ENCODE measurements at places on chromosomes 5 and 9. TPM values are rescaled to one million over a fixed set of nuclear protein-coding genes. Genes with fewer than 3 reads are reported as not detected.
A peak's percentile ranks its signal among the peaks of the same experiment; 100 is the strongest.

DNA sequence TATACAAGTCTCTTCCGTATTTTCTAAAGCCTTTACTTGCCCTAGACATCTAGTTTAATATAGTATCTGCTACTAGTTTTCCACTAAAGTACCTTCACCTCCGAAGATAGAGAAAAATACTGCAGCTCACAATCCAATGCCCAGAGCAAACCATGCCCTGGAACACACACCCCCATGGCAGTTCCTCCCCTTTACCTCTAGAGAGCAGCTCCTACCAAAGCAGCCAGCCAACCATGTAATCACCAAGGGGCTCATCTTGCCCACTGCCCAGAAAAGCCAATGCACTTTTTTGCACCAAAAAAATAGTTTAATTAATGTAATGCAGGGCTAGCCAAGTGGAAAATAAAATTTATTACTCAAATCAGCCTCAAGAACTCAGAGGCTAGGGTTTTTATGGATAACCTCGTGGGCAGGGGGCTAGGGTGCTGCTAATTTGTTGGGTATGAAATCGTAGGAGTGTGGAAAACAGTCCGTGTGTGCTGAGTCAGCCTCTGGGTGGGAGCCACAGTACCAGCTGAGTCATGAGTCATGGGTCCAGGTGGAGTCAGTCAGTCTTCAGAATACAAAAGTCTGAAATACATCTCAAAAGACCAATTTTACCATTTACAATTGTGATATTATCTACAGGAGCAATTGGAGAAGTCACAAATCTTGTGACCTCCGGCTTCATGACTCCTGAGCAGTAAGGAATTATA, 120.1 kb upstream of the ACO1 start:
- no peaks in the 10 kb centered on the region for H3K36me3 ChIP-seq
- DNase-seq = peak; percentile 11
- H3K4me1 ChIP-seq = no peaks in the 10 kb centered on the region
- H3K4me3 ChIP-seq = no peak overlapping the region

DNA sequence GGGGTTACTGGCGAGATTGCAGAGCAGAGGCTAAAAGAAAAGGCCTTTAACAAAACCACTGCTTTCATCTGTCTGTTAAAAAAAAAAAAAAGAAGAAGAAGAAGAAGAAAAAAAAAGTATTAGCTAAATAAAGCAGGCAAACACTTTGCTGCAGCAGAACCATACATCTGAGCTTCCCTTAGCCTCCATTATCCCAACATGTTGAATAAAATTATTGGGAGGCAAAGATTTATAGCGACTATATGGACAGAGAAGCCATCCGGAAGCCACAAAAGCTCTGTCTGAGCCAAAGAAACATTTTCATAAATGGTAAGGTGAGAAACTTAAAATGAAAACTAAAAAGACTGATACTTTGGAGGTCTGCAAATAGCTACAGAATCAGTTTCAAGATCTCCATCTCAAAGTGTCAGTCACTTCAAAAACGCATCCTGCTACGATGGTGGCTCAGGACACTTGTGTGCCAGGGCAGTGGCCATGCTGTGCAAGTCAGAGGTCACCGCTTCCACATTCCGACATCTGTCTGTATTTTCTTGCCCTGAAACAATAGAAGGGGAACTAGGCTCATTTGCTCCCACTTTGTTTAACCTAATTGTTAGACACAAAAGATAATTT, 9.6 kb downstream of the EFNA5 start:
- DNase-seq = no peak
- no peaks in the 10 kb centered on the region for H3K36me3 ChIP-seq
- H3K27me3 ChIP-seq = no peaks in the 10 kb centered on the region
- no peak overlapping the region for H3K27ac ChIP-seq

DNA sequence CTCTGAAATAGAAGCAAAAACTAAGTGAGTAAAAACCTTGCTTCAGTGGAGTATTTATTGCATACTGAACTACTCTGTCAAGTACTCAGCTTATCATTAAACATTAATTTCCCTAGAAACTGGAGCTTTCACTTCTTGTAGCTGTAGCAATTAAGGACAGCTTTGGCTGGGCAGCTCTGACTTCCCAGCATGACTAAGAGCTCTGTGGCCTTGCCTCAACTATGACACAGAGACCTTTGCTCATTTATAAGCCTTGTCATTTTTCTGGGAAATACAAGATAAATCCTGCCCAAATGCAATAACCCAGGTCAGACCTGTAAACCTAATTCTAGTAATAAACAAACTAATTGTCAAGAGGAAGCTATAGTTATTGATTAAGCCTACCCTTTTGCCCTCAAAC, 65.4 kb upstream of the STK32A start:
- H3K4me3 ChIP-seq = no peak overlapping the region
- peak; percentile 68 for DNase-seq
- peak overlapping the region; percentile 58 for H3K27ac ChIP-seq
- peaks cover 17% of the 10 kb centered on the region for H3K4me1 ChIP-seq
- no peaks in the 10 kb centered on the region for H3K36me3 ChIP-seq
- H3K27me3 ChIP-seq = no peaks in the 10 kb centered on the region

DNA sequence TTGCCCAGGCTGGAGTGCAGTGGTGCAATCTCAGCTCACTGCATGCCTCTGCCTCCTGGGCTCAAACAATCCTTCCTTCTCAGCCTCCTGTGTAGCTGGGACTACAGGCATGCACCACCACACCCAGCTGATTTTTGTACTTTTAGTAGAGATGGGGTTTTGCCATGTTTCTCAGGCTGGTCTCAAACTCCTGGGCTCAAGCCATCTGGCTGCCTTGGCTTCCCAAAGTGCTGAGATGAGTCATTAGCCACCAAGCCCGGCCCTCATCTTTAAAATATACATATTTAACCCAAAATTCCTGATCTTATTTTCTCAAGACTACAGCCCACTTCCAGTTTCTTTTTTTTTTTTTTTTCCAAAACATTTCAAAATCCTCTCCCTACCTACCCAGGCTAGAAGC, 31.7 kb upstream of the MINAR2 start:
- no peak overlapping the region for H3K27ac ChIP-seq
- H3K36me3 ChIP-seq = no peaks in the 10 kb centered on the region
- H3K4me1 ChIP-seq = no peaks in the 10 kb centered on the region
- no peak for DNase-seq
- H3K27me3 ChIP-seq = no peaks in the 10 kb centered on the region

DNA sequence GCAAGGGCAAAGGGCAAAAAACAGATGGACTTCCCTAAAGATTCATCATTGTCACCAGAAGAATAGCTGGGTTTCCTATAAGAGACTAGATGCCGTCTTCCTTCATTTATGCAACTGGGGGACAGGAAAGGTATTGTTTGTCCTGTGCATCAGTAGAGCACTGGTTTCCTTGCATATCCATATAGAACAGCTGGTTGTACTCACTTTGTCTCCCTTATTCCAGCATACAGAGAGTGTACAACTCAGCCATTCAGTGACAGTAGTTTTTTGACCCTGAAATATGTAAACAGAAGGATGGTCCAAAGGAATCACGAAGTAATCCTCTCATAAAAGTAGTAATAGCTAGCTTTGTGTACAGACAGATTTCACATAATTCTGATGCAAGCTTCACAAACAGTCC, 22.5 kb upstream of the MAST4 start:
- H3K27me3 ChIP-seq = peaks cover 14% of the 10 kb centered on the region
- H3K36me3 ChIP-seq = no peaks in the 10 kb centered on the region
- H3K4me1 ChIP-seq = no peaks in the 10 kb centered on the region
- H3K27ac ChIP-seq = no peak overlapping the region
- no peak overlapping the region for H3K4me3 ChIP-seq

DNA sequence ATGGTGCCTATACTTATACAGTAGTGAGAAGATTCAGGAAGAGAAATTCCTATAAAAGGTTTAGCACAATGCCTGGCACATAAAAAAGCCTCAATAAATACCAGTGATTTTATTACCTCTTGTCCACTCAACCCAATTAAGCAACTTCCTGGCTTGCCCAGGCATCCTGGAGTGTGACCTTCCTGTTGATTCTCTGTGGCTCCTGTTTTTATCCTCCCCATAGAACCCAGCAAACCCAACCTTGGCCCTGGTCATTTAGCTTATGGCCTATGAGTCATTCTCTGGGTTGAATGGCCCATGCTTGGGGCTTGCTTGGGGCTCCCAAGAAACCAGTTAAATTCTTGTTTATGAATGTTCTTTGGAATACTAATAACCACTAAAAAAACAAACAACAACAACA, 21.4 kb upstream of the SPARC start:
- H3K27me3 ChIP-seq = no peaks in the 10 kb centered on the region
- no peak overlapping the region for H3K27ac ChIP-seq
- H3K36me3 ChIP-seq = no peaks in the 10 kb centered on the region
- DNase-seq = no peak
- no peak overlapping the region for H3K4me3 ChIP-seq

DNA sequence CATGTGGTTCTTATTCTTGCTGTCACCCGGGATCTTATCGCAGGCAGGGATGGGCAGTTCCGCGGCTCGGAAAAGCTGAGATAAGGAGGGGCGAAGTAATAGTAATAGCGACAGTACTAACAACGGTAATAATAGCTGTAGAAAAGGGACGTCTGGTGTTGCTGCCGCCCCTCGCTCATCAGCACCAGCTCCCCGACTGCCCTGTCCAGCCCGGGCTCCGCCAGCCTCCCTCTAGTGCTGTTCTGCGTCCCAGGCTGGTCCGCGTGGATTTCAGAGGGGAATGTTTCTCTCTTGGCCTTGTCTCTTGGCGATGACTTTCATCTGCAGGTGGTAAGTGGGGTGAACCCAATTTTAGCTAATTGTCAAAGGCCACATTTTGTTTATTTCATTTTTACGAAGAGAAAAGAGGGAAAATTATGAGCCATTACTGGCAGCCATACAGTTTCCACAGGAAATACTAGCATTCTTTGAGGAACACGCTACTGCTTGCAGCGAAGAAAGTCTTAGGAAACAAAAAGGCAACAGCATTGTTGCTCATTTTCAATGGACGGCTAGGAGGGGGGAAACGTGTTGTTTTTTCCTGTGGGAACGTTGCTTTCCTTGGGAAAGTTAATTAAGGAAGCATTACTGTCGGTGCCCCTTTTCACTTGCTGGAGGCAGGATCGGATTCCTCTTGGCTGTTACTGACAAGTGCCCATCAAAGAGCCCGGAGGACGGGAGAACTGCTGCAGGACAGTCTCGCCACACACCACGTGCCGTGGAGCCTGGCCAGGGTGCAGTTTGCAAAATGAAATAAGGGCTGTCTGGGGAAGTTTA, 762 bp downstream of the SNCAIP start:
- peak overlapping the region; percentile 84 for H3K4me3 ChIP-seq
- no peaks in the 10 kb centered on the region for H3K36me3 ChIP-seq
- peak; percentile 61 for DNase-seq
- H3K4me1 ChIP-seq = peaks cover 14% of the 10 kb centered on the region

GRCh38 chr9:76618762-76619161, 145.5 kb upstream of the PCA3 start:
- no peak overlapping the region for H3K4me3 ChIP-seq
- DNase-seq = no peak
- H3K36me3 ChIP-seq = no peaks in the 10 kb centered on the region
- peak overlapping the region; percentile 20 for H3K27ac ChIP-seq
- H3K27me3 ChIP-seq = no peaks in the 10 kb centered on the region

DNA sequence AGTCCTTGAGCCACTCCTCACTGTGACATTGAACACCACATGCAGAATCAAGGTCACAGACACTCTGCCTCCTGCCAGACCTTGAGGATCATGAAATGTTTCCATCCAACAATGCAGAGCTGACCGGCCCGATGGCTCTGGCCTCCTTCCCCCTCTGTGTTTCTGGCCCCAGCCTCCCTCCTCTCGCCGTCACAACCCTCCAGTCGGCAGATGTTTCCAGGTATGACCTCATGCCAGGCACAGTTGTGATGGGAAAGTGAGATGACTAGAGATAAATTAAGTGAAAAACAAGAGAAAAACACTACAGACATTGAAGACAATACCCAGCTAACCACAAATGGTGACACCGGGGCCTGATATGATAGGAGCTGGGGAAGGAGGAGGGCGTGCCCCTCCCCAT, 9.8 kb downstream of the NTNG2 start:
- H3K36me3 ChIP-seq = no peaks in the 10 kb centered on the region
- H3K27ac ChIP-seq = no peak overlapping the region
- H3K27me3 ChIP-seq = peaks cover 23% of the 10 kb centered on the region
- H3K4me1 ChIP-seq = no peaks in the 10 kb centered on the region

DNA sequence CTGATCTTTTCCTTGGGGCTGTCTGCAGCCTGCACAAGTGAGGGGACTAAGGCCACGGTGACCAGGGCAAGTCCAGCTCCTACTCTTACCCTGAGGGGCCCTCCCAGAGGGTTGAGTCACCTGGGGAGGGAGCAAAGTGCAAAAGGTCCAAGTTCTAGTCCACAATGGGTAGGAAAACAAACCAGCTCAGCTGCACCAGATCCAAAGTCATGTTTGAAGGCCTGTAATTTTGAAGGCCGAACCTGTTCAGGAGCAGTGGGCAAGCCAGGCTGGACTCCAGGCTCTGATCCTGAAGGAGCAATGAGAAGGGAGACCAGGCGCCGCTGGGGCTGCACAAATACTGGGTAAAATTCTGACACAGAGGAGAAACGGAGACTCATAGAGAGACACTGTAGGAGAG, 15.8 kb upstream of the TCF7 start:
- H3K27ac ChIP-seq = peak overlapping the region; percentile 68
- H3K36me3 ChIP-seq = no peaks in the 10 kb centered on the region
- H3K4me3 ChIP-seq = no peak overlapping the region
- no peaks in the 10 kb centered on the region for H3K27me3 ChIP-seq

DNA sequence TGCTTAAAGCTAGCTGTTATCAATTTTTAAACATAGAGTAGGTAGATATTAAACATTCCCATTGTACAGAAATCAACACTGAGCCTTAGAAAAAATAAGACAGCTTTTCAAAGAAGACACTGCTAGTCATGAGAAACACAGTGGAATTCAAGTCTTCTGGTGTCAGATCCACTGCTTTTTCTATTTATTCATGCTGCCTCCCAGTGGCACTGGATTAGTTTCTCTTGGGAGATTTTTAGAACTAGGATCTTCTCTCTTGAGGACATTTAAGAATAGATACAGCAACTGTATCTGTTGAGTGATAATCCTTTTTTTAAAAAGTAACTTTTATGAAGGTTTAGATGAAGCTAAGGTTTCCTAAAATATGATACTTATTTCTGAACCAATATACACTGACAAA, 1635.4 kb upstream of the C9orf72 start:
- H3K36me3 ChIP-seq = no peaks in the 10 kb centered on the region
- no peak overlapping the region for H3K27ac ChIP-seq
- H3K27me3 ChIP-seq = peaks cover 27% of the 10 kb centered on the region
- H3K4me3 ChIP-seq = no peak overlapping the region
- H3K4me1 ChIP-seq = no peaks in the 10 kb centered on the region
- peak; percentile 13 for DNase-seq

- no peaks in the 10 kb centered on the region for H3K27me3 ChIP-seq
- no peaks in the 10 kb centered on the region for H3K36me3 ChIP-seq
- no peak for DNase-seq
- no peaks in the 10 kb centered on the region for H3K4me1 ChIP-seq
- no peak overlapping the region for H3K4me3 ChIP-seq
Measured at GRCh38 chr5:180387798-180388197, 34.7 kb upstream of the GFPT2 start.

GRCh38 chr9:90821697-90822096, 20.1 kb downstream of the SYK start:
- no peaks in the 10 kb centered on the region for H3K36me3 ChIP-seq
- H3K4me1 ChIP-seq = no peaks in the 10 kb centered on the region
- no peak overlapping the region for H3K27ac ChIP-seq
- no peak for DNase-seq
- H3K27me3 ChIP-seq = no peaks in the 10 kb centered on the region

ELAVL2 gene
- total RNA-seq = 0.93 TPM

LCN9 gene
- 2.6 TPM for total RNA-seq

TSLP gene
- 0.07 TPM for total RNA-seq

AFAP1L1 gene
- total RNA-seq = 1.3 TPM

INSL4 gene
- 0.13 TPM for total RNA-seq

KYAT1 gene
- 5.1 TPM for total RNA-seq

INSL6 gene
- not detected for total RNA-seq

PAIP1 gene
- total RNA-seq = 140 TPM

Data from hepatocyte (in vitro differentiated cells).